Fibroblast of gingiva (primary cell): ENCODE measurements at places on chromosomes 5 and 9.

- no peak for DNase-seq
Measured at GRCh38 chr9:113851873-113852272, 24.2 kb upstream of the ZNF618 start.

DNA sequence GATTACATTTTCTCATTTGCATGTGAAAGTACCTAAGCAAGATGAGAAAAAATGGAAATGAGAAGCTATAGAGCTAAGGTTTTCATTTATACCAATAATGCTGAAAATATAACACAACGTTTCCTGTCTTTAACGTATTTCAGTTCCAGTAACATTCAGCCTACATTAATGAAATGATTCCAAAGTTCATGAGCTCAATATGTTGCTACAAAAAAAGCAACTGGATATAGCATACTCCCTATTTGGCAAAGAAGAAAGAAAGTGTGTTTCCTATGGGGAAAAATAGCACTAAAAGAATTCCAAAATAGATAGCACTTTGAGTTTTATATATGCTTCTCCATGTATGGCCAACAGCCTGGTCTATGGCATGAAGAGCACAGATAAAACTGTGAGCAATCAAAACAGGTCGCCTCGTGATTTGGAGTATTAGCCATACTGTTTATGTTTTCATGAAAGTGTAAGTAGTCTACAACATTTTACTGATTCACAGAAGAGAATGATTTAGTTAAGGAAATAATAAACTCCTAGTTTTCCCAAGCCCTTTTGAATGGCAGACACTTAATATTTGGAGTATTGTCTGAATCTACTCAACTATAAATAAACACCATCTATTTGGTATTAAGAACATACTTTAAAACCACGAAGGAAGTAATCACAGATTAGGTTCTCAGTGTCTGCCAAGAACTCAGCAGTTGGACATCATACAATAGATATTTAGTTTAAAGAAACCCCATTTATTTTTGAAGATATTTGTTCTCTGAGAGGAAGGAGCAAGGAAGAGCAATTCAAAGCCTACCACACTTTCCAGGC, 258.7 kb upstream of the RASA1 start:
- peak; percentile 23 for DNase-seq

- DNase-seq = no peak
Measured at GRCh38 chr5:108238936-108239887, 142.7 kb downstream of the FBXL17 start.

DNA sequence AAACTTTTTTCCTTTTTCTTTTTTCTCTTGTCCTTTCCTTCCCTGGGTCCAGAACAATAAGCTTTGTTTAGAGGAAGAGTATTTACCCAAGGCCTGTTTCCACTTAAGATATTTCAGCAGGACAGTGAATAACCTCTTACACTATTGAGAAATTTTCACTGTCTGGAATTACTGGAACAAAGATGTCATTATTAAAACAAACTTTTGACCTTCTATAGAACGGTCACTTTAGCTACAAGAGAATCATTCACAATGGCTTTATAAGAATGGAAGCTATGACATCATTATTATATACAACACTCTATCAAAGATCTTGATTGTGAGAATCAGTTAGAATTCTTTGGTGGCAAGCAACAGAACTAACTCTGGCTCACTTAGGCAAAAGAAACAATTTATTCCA, 22.0 kb upstream of the ARHGAP26 start:
- peak; percentile 83 for DNase-seq

- DNase-seq = peak; percentile 61
Measured at GRCh38 chr5:158117467-158118160, 258.7 kb upstream of the CLINT1 start.

DNA sequence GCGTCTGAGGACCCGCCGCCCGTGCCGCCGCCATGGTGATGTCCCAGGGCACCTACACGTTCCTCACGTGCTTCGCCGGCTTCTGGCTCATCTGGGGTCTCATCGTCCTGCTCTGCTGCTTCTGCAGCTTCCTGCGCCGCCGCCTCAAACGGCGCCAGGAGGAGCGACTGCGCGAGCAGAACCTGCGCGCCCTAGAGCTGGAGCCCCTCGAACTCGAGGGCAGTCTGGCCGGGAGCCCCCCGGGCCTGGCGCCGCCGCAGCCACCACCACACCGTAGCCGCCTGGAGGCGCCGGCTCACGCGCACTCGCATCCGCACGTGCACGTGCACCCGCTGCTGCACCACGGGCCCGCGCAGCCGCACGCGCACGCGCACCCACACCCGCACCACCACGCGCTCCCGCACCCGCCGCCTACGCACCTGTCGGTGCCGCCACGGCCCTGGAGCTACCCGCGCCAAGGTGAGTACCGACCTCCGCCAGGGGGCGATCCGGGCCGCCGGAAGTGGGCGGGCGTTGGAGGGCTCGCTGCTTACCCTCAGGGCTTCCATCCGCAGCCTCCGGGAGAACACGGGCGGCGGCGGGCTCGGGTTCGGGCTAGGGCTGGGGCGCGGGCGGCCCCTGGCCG, 8.5 kb downstream of the PRR7 start:
- DNase-seq = peak; percentile 37

DNA sequence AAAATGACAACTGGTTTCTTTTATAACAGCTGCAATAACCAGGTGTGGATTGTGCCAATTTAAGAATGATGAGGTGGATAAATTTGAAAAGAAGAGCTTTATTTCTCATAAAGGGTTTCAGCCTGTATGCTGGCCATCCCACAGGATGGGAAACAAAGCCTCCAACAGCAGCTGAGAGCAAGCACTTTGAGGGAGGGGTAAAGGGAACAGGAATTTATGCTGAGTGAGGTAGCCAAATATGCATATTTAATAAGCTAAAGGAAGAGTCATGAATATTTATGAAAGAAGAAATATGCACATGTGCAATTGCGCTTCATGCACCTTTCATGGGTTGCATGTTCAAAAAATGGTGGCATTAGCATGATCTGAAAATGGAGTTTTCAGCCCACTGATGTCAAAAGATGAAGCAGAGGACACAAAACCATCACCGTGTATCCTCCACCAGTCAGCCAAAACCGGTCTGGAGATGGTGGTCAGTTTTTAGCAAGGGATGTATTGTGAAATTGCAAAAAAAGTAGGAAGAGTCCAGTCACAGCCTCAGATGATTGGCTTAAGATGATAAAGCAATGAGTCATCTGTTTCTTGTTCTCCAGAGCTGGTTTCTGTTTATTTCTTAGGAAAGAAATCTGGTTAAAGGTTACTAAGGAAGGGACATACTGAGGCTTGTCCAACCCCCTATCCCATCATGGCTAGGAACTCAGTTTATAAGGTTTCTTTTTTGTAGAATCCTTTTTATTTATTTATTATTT, 47.9 kb downstream of the DEPDC1B start:
- DNase-seq = peak; percentile 94

- no peak for DNase-seq
Measured at GRCh38 chr9:36284226-36284625, 26.0 kb upstream of the GNE start.

DNA sequence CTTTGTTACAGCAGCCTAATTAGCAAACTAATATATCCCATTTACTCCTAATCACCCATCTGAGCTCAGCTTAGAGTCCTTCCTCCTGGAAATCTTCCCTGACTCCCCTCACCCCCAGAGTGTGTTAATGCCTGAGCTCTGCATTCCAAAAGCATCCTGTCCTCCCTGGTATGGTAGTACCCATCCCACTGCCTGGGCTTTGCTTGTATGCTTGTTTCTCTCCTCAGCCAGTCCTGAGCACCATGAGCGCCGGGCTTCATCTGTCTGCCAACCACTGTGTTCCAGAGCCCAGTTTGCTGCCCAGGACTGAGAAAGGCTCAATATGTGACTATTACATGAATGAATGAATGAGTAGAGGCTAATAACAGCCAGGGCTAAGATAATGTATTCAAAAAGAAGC, 272.4 kb downstream of the CDK5RAP2 start:
- DNase-seq = no peak

- DNase-seq = no peak
Measured at GRCh38 chr5:60829490-60830266, 14.4 kb downstream of the ELOVL7 start.

DNA sequence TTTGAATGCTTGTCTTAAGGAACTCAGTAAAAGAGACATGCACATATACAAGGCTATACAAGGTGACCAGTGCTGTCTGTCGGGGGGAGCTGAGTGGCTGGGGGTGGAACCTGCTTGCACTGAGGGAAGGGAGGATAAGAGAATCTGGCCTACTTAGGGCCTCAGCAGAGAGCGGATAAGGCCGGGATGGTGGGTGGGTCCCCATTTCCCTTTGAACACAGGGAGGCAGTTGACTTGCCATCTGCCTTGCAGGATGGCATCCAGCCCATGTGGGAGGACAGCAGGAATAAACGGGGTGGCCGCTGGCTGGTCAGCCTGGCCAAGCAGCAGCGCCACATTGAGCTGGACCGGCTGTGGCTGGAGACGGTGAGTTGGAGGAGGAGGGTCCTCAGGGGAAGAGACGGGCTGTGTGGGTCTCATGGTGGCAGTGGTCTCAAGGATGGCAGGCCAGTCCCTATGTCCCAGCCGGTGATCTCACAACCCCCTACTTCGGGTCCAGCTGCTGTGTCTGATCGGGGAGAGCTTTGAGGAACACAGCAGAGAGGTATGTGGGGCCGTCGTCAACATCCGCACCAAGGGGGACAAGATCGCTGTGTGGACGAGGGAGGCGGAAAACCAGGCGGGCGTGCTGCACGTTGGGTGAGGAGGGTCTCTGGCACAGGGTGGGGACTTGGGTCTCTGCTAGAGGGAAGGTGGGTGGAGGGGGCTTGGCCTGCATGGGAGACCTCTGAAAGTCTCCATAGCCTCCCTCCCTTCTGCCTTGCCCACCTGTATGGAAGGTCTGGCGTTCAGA, 2.2 kb upstream of the TSPAN17 start:
- DNase-seq = no peak

- DNase-seq = no peak
Measured at GRCh38 chr5:119059740-119060255, 11.1 kb upstream of the DMXL1 start.

DNA sequence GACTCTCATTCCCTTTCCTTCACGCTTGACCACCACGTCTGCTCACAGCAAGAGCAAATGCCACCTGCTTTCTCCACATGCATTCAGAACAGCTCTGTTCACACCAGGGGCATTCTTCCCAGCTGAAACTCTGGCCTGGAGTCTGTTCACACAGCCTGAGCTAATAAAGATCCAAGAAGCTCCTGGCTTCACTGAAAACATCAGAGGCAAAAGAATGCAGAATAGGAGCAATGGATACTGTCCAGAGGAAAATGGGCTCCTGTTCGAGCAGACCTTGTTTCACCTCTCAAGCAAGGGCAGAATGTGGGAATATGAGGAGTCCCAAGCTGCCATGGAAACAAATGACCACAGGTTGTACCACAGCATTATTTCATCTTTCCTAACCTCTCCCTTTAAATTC, 402.7 kb upstream of the TNC start:
- no peak for DNase-seq

DNA sequence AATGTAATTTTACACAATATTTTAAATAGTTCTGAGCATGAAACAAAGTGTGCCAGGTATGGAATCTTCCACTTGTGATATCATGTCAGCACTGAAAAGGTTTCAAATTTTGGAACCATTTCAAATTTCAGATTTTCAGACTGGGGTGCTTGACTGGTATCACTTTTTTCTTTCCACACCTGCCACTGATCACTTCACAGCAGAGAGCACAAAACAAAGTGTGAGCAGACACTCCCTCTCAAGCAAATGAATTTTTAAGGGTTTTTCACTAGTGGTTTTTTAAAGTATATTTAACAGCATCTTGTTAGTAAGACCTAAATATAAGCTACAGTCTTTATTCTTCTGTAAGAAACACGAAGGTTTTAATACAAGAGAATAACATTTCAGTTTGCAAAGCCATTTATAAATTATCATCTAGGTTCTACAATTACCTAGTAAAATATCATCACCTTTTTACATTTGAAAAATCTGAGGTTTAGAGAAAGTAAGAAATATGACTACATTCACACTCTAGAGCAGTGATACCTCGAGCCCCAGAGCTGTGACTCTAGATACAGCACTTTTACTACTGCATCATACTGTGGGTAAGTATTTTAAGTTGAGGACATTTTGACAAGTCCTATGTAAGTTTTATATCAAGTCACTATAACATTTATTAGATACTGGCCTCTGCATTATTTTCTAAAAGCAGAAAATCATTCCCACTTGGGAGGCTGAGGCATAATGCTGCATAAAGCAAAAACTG, 14.6 kb downstream of the GOLPH3 start:
- DNase-seq = no peak

- peak; percentile 92 for DNase-seq
Measured at GRCh38 chr5:159178978-159179377, 30.4 kb downstream of the RNF145 start.

DNA sequence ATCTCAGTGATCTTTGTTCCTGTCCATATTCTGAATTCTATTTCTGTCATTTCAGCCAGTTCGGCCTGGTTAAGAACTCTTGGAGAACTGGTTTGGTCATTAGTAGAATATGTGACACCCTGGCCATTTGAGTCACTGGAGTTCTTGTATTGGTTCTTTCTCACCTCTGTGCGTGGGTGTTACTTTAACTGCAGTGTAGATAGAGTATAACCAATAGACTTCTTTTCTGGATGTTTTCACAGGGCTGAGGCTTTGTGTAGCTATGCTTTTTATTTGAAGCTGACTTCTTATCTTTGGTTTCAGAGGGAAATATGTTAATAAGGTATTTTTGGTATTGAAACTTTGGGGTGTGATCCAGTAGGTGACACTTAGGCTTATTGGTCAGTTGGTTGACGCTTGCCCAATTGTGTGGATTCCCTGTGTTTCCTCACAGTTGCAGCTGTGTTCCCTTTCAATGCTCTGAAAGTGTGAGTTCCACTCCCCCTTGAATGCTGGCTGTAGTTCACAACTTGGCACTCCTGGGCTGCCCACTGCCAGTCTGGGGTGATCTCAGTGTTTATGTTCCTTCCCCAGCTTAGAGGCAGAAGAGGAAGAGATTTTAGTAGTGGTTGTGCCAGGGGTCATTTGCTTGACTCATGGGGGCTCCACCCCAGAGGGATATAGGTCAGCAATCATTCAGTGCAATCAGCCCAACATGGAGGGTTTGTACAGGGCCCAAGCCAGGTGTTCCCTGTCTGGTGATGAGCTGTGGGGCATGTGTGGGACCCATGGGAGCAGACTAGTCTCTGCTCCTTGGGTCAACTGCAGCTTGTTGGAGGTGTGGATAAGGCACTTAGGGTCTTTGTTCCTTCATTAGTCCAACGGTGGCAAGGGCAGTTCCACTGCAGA, 34.9 kb upstream of the TEK start:
- DNase-seq = no peak

- DNase-seq = no peak
Measured at GRCh38 chr5:161637591-161637990, 47.9 kb upstream of the GABRA6 start.

DNA sequence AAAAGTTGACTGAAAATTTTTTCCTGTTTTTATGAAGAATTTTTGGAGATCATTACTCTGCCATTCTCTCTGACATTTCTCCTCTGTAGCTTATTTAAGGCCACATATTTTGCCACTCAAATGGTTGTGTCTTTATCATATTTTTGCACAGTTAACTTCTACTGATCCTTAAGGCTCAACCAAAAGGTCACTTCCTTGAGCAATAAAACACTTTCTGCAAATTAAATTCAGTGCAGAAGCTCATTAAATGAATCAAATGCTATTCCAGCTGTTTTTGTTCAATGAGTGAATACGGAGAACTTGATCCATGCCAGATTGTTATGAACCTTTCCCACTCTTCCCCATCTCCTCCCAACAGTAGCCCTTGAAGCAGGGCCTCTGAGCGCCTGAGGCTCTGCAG, 93.8 kb upstream of the EPB41L4A start:
- no peak for DNase-seq

- no peak for DNase-seq
Measured at GRCh38 chr9:134297083-134297410, 29.2 kb upstream of the RXRA start.
